ENCODE measurements at places on chromosomes 4 and X. TPM values are rescaled to one million over a fixed set of nuclear protein-coding genes. Genes with fewer than 3 reads are reported as not detected.

Gene NLRP2B
- total RNA-seq: not detected

Gene CA5B
- total RNA-seq: 10.7 TPM

Gene MAGEE1
- total RNA-seq: 1.4 TPM

Gene GAGE2A
- not detected for total RNA-seq

Gene GLUD2
- total RNA-seq: 9.3 TPM

Gene FAM9C
- not detected for total RNA-seq

Gene CDS1
- total RNA-seq: under 0.01 TPM

Gene GRXCR1
- not detected for total RNA-seq

Gene ZMAT1
- total RNA-seq: 0.73 TPM

Gene ARAF
- total RNA-seq: 19.3 TPM

Gene KLKB1
- 0.34 TPM for total RNA-seq

Gene ASMT
- not detected for total RNA-seq

Gene WNK3
- 4.9 TPM for total RNA-seq

Gene ADH1C
- not detected for total RNA-seq

Gene MEPE
- total RNA-seq: not detected

Gene RHOXF2
- total RNA-seq: not detected

Gene PAK3
- total RNA-seq: under 0.01 TPM

Gene ACSL4
- total RNA-seq: 103 TPM

Gene KIT
- total RNA-seq: 50.6 TPM

Gene RHOXF2B
- total RNA-seq: not detected

Gene KLB
- total RNA-seq: not detected

Gene GPC4
- not detected for total RNA-seq

Gene EDA2R
- total RNA-seq: 3.1 TPM

Gene BMX
- under 0.01 TPM for total RNA-seq

Gene SYP
- total RNA-seq: 2.1 TPM

Gene BEX3
- total RNA-seq: 185 TPM

Gene STBD1
- 1.4 TPM for total RNA-seq

Gene HHIP
- total RNA-seq: under 0.01 TPM

Gene LNX1
- total RNA-seq: 0.36 TPM

Gene LGI2
- not detected for total RNA-seq

Gene GPM6B
- 124 TPM for total RNA-seq

Gene ADAMTS3
- 0.36 TPM for total RNA-seq

Gene FRMPD3
- under 0.01 TPM for total RNA-seq

Gene LRIT3
- 0.36 TPM for total RNA-seq

Gene FAM120C
- total RNA-seq: 12.0 TPM

Gene YIPF7
- total RNA-seq: not detected

Gene TRAM1L1
- 3.4 TPM for total RNA-seq

Gene TXK
- total RNA-seq: 0.15 TPM

Gene NDUFC1
- 48.0 TPM for total RNA-seq

Gene KLHL4
- 0.33 TPM for total RNA-seq

Gene HTN3
- not detected for total RNA-seq

Data from melanocyte of skin (primary cell).